Kidney glomerular epithelial cell (primary cell): ENCODE measurements at places on chromosomes 13 and 19.

GRCh38 chr19:48397263-48398101 is 4.0 kb downstream of the GRIN2D start:
- DNase-seq: no peak

DNA sequence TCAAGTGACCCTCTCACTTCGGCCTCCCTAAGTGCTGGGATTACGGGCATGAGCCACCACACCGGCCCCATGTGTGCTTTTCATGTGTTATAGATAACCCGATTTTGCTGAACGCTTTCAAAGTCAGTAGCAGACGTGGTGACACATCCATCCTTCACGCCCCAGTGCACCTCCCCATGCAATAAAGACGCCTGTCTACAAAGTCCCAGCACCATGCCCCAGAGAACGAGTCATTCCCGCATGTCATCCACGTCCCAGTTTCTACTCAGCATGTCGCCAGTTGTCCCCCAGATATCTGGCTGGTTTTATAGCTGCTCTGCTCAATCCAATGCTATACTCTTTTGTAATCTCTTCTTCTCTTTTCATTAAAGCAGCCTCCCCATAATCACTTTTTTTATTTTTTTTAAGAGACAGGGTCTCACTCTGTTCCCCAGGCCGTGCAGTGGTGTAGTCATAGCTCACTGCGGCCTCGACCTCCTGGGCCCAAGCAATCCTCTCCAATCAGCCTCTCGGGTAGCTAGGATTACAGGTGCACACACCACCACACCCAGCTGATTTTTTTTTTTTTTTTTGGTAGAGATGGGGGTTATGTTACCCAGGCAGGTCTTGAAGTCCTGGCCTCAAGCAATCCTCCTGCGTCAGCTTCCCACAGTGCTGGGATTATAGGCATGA is 42.5 kb downstream of the DNM2 start:
- peak; percentile 76 for DNase-seq

DNA sequence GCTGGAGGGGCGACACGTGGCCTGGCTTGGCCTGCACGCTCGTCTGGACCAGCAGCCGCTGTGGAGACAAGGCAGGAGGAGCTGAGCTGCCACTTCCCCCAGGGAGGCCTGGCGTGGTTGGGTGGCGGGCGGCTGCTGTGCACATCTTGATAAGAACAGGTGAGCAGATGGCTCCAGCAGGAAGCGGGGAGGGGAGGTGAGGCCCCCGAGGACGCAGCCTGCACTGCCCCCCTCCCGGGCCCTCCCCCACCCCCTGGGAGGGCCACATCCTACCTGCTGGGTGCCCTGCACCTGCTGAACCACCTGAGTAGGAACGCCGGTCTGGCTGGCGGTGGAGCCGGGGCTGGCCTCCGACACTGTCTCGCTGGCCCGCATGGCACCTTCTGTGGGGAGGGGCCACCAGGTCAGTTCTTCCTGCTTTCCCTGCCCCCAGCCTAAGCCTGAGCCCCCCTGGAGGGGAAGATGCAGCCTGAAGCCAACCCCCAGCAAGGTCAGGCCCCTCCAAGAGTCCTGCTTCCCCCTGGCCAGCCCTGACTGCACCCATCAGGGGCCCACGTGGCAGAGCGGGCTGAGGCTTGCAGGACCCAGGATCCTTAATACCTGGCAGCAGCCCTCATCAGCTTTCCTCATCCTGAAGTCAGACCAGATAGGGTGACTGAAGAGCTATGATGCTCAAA is 22.8 kb downstream of the RFX1 start:
- no peak for DNase-seq

DNA sequence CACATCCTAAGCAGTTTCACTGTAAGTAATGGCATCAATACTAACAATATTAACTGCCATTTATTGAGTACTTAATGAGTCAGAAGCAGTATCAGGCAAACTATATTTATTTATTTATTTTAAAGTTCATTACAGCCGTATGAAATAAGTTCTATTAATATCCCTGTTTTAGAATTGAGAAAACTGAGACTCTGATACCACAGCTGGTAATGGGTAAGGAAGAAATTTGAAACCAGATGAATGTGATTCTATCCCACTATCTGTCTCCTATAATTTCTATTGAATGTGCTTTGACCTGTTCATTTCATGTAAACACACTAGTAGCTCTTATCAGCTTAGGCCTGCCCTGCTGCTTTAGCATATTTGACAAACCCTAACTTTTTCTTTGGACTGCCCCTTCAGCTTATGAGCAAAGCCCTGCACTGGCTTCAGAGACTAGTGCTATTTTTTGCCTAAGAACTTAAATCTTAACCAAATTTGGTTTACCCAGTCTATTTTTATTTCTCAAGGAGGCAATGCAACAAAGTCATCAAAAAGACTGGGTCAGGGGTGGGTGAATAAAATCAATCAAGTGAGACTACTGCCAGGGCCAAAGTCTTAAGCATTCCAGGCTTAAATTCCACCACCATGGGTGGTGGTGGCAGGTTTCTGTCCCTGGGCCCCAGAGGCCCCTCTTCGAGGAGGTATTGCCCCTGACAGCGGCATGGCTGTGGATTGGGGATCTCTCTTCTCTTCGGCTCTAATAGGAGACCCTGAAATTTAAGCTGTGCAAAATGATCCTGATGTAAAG is 143.4 kb downstream of the DLEU7 start:
- DNase-seq: no peak

GRCh38 chr19:58305932-58306323 is 751 bp downstream of the ERVK3-1 start:
- no peak for DNase-seq

- DNase-seq: peak; percentile 19
Observed at GRCh38 chr13:91904005-91904404, 505.6 kb downstream of the GPC5 start.

- DNase-seq: no peak
Observed at GRCh38 chr13:50842251-50842989, 1.1 kb downstream of the DLEU7 start.

GRCh38 chr19:6138066-6138465 is 2.6 kb downstream of the ACSBG2 start:
- DNase-seq: no peak

GRCh38 chr13:24505256-24505655 is 7.3 kb downstream of the PARP4 start:
- DNase-seq: no peak

DNA sequence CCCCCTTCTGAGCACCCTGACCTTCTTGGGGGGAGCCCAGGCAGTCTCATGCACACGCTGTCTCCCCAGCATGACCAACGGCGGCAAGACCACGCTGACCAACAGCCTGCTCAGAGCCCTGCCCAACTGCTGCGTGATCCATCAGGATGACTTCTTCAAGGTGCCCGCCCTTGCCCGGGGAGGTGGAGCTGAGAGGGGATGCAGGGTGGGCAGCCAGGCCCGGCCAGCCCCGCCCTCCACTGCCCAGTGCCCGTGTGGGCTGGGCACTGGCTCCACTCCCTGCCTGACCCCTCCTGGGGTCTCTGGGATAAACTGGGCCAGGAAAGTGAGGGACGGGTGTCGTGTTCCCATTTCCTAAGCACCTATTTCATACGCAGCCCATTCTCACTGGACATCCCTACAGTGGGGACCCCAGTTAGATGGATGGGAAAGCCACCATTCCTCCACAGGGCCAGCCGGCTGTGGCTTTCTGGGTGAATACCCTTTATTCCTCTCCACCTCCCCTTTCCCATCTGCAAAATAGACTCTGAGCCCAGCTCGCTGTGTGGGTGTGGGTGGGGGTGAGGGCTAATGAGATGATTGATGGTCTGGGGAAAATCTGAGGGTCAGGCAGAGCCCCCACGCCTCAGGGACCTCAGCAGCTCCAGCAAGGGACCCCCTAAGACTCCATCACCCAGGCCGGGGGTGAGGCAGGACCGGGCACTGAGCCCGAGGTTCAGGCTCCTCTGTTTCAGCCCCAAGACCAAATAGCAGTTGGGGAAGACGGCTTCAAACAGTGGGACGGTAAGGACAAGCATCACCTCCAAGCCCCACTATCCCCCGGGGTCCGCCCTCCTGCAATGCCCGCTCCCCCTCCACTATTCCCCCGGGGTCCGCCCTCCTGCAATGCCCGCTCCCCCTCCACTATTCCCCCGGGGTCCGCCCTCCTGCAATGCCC is 3.9 kb downstream of the NMRK2 start:
- DNase-seq: no peak

- DNase-seq: no peak
Observed at GRCh38 chr19:41901707-41902360, 18.9 kb downstream of the ARHGEF1 start.

- DNase-seq: no peak
Observed at GRCh38 chr19:3033595-3034405, 4.7 kb upstream of the TLE2 start.

- DNase-seq: no peak
Observed at GRCh38 chr19:31144075-31144870, 205.0 kb downstream of the TSHZ3 start.

- no peak for DNase-seq
Observed at GRCh38 chr13:29716493-29716892, 121.0 kb upstream of the SLC7A1 start.

- no peak for DNase-seq
Observed at GRCh38 chr13:29210676-29211075, 384.8 kb downstream of the SLC7A1 start.

DNA sequence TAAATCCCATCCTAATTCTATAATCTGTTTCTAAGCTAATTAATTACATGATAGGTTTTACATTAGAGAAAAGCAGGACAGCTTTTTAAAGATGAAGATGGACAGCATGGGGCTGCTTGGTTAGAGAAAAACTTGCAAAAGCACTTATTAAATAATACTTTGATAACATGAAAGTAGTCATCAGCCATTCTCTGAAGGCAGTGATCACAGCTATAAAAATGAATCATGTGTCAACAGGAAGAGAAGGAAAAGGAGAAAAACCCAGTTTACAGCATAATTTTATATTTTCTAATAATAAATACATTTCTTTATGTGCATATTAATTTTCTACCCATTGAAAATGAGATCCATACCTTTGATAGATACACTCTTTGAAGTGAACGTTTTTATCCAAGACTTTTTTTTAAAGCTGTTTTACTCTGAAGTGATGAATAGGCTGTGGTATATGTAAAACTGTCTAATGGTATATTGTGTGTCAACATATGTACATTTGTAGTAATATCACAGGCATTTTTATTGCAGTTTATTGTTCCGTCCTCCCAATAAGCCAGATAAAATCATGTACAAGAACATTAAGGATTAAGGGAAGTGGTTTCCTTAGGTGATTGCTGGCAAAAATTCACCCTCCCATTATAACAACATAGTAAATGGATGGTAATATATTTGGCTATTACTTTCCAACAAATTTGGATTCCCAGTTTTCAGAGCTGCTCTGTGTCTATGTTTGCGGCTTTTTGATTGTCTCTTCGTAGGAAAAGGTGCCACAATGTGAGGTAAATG is 1.3 kb upstream of the KLF5 start:
- DNase-seq: no peak

DNA sequence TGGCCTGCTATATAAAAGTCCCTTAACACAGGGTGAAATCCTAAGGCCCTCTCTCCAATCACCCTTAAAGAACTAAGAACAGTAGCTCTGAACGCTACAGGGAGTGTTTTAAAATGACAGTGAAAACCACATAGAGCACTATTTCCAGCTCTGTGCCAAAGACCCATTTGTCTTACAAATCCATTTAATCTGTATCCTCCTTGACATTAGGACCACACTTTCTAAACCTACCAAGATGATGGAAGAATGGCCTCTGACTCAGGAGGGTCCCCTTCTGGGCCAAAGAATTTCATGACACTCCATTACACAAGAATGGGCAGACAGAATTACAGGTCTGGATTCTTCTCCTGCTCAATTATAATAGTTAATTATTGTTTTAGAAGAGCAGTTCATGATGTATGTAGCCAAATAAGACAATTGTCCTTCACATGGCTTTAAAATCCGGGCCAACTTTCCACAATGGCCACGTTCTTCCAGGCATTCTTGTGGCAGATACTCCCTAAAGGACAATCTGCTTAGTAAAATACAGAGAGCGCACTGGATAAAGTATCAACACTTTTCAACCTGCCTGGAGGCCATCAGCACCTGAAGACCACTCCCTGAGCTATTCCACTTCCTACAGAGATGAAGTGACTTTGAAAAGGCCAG is 61.0 kb downstream of the STK24 start:
- peak; percentile 21 for DNase-seq

- no peak for DNase-seq
Observed at GRCh38 chr13:20988033-20988908, 73.1 kb downstream of the LATS2 start.

- DNase-seq: peak; percentile 37
Observed at GRCh38 chr19:3518659-3519058, 12.5 kb downstream of the FZR1 start.

DNA sequence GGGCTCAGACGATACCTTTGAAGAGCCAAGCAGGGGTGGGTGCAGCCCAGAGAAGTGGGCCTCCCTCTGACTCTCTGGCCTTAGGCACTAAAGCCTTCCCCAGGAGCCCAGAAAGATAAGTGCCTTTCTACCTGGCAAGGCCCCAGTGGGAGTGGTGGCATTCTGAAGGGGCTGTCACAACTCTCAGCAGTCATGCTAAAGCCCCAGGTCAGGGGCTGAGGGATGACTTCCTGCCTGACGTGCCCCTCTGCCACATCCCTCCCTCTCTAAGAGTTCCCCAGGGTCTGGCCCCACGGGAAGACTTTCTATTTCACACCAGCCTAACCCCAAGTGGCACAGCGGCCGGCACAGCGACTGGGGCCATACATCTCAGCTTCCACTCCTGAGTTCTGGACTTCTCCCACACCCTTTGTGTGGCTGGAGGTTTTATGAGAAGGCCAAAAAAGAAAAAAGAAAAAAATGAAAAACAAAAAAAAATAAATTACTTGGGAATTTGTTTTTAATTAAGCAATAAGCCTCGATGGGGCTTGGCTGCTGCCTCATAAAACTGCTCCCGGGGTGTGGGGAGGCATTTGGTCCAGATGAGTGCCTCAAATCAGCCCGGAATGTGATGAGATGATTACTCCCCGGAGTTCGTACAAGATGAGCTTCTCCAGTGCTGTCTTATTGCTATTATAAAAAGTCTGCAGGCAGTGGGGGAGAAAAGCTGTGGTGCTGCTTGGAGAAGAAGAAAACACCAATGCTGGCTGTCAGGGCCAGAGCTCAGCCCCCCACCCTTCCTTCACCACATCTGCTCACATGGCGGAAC is 28.5 kb upstream of the PLEKHF1 start:
- DNase-seq: no peak

- DNase-seq: no peak
Observed at GRCh38 chr19:9061879-9062278, 25.0 kb upstream of the OR1M1 start.

GRCh38 chr13:100339411-100339940 is 249.1 kb downstream of the GGACT start:
- no peak for DNase-seq

DNA sequence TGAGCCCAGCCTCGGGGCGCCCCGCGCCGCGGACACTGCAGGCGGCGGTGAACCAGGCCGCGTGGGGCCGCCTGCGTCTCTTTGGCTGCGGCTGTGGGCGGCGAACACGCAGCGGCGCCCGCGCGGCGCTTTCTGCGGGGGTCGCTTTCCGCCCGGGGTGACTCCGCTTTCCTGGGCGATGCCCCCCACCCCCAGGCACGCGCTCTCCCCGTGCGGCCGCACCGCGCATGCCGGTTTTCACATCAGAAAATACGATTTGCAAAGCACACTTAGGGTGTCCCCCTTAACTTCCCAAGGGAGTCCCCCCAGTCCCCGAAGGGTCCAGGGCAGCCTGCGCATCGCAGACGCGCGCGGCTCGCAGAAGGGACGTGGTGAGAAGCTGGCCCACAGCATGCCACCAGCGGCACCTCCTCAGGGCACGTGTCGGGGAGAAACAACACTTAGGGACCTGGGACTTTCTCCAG is 5.3 kb downstream of the F7 start:
- DNase-seq: no peak

- peak; percentile 19 for DNase-seq
Observed at GRCh38 chr19:4374498-4375163, 25.7 kb downstream of the SH3GL1 start.
